Stimulated activated CD8-positive, alpha-beta memory T cell treated with anti-CD3 and anti-CD28 coated beads, Interleukin-4, amount 100 ng/mL, for 48 hours (primary cell): ENCODE measurements at places on chromosomes 13 and 19.

- no peak for DNase-seq
Measured at GRCh38 chr13:74920361-74920760, 561.6 kb downstream of the TBC1D4 start.

- no peak for DNase-seq
Measured at GRCh38 chr19:56144831-56145230, 3.7 kb downstream of the ZNF444 start.

DNA sequence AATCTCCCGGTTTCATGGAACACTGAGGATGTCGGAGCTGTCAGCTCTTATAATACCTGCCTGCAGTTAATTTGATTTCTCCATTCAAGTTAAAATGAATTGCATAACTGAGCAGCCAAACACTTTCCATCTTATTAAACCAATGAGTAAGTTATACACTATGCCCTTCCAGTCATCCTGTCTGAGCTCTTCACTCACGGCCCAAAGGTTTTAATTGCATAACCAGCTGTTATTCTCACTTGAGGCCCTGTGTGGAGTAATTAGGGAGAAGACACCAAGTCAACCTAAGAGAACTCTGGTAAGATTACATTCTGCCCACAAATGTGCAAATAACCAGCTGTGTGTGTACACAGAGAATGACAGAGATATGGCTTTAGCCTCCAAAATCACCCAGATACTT is 303.5 kb downstream of the TBC1D4 start:
- no peak for DNase-seq

DNA sequence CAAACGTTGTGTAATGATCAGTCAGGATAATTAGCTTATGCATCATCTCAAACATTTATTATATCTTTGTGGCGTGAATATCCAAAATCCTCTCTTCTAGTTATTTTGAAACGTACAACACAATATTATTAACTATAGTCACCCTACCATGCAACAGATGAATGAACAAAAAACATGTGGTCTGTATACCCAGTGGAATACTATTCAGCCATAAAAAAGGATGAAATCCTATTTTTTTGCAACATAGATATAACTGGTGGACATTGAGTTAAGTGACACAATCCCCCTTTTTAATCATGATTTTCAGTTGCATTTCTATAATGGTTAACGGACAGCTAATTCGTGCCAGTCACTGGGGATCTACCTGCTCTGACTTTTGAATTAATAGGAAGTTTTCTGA is 145.6 kb downstream of the SOX1 start:
- no peak for DNase-seq

DNA sequence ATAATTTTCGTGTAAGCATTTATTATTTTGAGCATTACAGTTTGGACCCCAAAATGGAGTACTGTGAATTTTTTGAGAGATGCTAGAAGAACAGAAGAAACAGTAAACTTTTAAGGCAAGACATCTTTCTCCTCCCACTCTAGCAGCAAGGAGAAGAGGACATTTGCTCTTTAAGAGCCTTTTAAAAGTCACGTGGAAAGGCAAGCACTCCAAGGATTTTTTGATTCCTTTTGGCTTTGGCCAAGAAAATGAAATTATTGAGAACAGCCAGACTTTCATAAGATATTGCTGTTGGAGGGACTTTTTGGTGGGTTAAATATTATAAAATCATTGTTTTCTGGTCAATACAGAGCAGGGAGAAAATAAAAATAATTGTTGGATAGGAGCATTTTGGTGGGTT is 110.0 kb downstream of the RGCC start:
- DNase-seq: no peak

- no peak for DNase-seq
Measured at GRCh38 chr19:29415507-29415906, 110.3 kb upstream of the VSTM2B start.

- no peak for DNase-seq
Measured at GRCh38 chr19:46631481-46631880, 4.5 kb downstream of the GNG8 start.

GRCh38 chr19:49324801-49325576 is at the start of gene SLC6A16:
Gene SLC6A16, minus strand, starts transcription at chr19:49325191. Its CDS starts 13,844 bp downstream, at chr19:49311347.
- peak; percentile 14 for DNase-seq

GRCh38 chr13:83980331-83980730 is 98.1 kb upstream of the SLITRK1 start:
- DNase-seq: no peak

DNA sequence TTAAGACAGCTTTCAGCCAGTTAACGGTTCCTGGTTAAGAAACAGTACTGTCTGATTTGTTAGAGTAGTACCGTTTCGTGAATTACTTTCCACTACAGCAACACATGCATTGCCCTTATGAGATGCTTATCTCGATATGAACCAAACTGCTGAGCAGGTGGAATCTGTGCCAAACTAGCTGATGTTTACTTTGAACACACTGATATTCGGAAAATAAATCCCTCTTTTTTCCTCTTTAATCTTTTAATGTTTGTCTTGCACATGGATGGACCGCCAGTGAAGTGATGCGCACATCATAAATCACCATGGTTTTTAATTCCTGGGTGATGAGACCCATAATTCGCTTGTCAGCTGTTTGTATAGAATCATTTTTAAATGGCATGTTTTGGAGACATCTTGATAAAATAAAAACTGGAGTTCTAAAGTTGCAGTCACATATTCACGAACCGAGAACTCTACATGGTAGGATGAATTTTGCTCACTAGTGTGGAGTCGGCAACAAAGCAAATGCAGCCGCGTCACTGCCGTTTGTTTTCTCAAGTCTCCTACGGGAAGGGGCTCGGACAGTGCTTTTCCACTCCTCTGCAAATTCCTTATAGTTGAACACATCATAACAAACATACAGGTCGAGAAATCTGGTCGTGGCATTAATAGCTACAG is 1.1 kb downstream of the GJA3 start:
- no peak for DNase-seq

DNA sequence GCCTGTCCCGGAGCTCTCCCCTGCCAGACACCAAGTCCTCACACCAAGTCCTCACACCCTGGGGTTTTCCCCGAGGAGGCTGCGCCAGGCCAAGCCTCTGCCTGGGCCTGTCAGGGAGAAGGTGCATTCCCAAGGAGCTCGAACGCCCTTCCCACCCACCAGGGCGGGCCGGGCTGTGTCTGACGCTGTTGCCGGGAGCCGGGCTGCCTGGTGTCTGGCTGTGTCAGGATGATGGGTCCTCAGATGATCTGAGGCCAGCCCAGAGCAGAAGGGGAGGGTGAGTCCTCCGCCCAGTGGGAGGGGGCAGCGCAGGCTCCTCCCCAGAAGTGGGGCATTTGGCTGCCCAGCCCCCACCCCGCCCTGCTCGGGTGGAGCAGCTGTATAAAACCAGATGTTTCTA is 2.3 kb upstream of the HAS1 start:
- no peak for DNase-seq
